ENCODE measurements at places on chromosomes 4 and X.

DNA sequence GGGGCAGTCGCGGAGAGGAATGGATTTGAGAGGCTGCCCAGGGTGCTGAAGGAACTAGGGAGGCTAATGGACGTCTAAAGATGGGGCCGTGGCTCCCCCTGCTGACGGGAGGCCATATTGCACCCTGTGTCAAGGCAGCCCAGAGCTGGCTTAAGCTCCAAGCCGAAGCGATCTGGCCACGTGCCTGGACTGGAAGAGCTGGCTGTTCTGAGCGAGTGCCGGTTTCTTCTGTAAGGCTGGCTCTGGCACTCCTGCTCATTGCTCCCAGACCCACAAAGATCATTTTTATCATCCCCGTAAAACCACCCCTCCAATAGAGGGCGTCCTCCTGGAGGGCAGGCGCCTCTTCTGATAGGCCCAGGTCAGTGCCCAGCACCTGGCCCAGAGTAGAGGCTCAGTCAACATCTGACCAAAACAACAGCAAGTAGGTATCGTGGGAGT is 5.6 kb downstream of the PNCK start:
- peak; percentile 77 for DNase-seq

GRCh38 chr4:110798687-110799086 is 175.8 kb upstream of the PITX2 start:
- no peak for DNase-seq

DNA sequence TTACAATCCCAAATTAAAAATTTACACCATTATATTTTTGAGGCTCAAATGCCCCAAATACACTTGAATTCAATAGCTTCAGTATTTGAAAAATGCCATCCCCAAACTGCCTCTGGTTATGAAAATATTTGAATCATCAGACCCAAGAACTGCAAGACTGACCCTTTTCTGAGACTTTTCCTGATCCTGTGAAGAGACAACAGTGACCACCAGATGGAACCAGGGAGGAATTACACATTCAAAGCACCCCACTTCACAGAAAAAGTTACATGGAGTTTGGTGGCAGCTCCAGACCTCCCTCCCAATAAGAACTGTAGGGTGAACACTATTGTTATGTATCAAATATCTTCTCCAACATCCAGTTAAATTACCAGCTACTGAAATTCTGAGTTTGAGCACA is 44.0 kb upstream of the SCD5 start:
- no peak for DNase-seq

DNA sequence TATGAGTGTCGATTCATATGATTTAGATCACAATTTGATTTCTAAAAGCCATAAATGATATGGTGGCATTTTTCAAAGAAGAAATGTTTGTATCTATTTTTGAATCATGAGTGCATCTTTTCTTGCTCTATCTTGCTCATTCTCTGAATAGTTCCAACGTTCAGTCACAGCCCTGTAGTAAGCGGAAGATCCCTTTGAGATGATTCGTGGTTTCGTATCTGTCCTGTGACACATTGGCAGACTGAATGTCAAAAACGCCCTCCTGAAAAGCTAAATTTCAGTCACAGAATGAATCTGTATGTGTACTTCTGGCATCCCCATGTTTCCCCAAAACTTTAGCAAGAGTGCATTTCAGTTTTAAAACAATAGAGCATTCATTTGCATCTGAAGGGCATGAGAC is 1066.9 kb upstream of the TENM3 start:
- DNase-seq, result no peak

DNA sequence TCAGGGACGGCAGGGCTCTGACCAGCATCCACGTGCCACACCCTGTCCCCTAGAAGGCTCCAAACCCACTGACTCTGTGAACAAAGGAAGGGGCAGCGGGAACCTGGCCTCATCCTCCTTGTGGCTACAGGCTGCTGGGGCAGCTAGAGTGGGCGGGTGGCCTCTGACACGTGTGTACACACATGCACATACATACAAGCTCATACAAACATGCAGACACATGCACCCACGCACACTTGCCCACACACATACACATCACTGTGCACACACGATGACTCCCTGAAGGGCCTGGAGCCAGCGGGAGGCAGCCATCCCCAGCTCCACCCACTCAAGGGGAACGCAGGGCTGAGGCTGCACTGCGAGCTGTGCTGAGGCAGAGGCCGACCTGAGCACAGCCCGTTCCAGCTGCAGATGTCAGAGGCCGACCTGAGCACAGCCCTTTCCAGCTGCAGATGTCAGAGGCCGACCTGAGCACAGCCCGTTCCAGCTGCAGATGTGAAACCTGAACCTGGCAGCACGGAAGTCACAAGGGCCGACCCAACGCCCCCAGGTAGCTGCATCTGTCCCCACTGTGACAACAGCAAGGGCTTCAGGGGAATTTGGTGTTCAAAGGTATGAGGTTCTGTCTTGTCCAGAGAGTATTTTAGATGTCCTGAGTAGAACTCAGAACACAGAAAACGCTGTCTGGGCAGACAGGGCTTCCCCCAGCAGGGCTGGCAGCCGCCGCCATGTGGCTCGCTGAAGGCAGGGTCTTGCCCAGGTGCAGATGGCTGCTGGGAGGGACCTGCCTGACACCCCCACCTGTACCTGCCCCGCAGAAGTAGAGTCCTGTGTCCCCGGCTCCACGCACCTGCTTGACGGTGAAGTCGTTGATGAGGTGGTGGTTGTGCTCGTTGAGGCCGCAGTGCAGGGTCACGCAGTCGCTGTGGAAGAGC is 33.5 kb downstream of the CTBP1 start:
- no peak for DNase-seq

- no peak for DNase-seq
These were observed 60.1 kb upstream of the PLAC1 start for GRCh38 chrX:134718105-134718965.

- DNase-seq, result no peak
These were observed 21.9 kb downstream of the SH3BP2 start for GRCh38 chr4:2814627-2815270.

DNA sequence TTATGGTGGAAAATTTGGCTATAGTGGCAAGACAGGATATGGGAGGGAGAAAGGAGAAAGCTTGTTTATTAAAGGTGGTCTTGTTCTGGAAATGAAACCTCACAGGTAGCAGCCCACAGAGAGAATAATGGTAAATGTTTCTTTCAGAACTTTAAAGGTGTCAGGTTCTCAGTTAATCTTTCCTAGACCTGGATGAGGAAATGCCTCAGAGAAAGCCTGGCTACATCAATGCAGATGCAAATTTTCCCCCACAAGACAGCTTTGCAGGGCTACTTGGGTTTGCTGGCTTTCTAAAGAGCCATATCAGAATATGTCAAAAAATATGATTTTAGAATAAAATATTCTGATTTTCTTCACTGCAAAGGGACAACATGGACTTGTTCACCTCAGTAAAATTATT is 715.0 kb downstream of the FAM133A start:
- no peak for DNase-seq

DNA sequence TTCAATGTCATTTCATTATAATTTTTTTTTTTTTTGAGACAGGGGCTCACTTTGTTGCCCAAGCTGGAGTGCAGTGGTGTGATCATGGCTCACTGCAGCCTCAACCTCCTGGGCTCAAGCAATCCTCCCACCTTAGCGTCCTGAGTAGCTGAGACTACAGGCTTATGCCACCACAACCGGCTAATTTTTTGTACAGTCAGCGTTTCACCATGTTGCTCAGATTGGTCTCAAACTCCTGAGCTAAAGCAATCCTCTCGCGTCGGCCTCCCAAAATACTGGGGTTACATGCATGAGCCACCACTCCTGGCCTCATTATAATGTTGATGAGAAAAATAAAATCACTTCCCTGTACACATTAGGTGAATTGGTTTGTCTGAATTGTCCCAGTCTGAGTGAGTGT is 16.9 kb downstream of the TAF7L start:
- no peak for DNase-seq

GRCh38 chr4:97577004-97577403 is 566.3 kb downstream of the STPG2 start:
- DNase-seq, result no peak

- no peak for DNase-seq
These were observed 13.5 kb downstream of the TEX13B start for GRCh38 chrX:107968623-107969022.

DNA sequence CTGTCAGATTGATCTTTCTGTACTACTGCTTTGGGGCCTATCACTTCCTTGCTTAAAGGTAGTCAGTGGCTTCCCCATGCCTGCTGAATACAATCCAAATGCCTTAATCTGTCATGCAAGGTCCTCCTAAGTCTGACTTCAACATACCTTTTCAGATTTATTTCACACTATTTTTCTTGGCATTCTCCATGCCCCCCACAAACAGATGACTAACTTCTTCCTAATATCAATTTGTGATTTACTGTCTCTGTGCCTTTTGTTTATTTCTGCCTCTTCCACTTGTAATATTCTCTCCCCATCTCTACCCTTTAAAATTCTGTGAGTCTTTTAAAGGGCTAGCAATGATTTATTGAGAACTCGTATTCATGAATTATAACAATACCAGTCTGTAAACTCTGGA is 41.8 kb downstream of the OCRL start:
- DNase-seq, result no peak

DNA sequence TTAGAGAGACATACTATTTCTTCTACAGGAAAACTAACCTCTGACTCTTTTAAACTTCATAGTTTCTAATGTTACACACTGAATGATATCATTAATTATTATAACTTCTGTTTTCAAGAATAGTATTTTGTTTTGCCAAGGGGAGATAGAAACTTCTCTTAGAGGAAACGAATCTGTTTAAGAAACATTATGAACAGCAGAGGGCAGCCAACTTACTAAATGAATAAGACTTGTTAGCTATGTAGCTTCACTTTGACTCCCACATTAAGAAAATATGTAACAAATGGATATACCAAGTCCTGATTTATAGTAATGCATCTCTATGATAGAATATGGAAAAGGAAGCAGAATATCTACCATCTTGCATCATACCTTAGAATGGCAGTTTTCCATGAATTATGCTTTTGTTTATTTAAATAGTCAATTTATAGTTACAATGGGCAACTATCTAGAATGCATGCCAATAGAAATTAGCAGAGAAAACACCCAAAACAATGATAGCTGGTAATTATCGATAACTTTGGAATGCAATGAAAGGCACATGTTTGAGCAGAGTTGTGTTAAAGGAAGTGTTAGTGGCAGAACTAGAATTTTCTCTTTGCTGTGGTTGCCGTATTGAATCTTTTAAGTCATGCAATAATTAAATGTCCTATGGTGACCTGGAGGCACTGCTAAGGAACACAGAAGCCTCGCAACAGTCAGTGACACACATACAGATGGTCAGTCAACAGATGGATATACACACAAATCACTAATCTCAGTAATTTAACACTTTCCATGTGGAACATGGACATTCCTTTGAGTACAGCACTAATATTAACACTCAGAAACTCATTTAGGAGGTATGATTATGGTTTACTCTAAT is 105.7 kb upstream of the PDLIM3 start:
- peak; percentile 77 for DNase-seq

GRCh38 chrX:8743126-8743732 is 11.3 kb upstream of the ANOS1 start:
- DNase-seq, result no peak

- DNase-seq, result no peak
These were observed 38.8 kb upstream of the TRPC5OS start for GRCh38 chrX:111837197-111837596.

DNA sequence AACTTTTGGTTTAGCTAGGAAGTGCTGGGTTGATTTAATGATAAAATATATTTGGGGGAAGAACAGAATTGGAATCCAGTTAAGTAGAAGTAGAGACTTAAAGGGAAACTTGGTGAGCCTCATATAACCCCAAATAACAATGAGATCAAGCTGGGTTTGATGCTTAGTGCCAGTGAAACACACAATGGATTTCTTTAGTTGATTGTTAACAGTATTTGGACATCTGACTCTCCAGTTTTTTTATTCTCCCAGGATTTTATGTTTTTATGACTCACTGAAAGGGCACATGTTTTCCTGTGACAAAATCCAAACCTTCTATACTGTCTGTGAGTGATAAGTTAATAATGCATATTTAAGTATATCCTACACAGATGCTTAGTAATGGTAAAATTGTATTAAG is 2.7 kb upstream of the NEUROG2 start:
- DNase-seq, result no peak

DNA sequence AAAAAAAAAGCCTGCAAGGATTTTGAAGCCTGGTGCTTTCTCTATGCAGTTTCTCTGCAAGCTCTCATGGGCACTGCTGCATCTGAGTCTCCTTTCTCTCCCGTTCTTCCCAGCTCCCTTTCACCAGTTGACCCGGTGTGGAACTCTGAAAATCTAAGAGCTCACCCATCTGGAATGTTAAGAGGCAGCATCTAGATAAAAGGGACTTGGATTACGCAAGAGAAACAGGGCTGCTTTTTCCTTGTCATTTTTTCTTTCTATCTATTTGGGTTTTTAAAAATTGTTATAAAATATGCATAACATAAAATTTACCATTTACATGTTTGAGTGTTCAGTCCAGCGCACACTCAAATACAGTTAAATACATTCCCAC is 95.2 kb upstream of the RPS6KA3 start:
- no peak for DNase-seq

- no peak for DNase-seq
These were observed 368.9 kb upstream of the CTSO start for GRCh38 chr4:156322592-156322991.

DNA sequence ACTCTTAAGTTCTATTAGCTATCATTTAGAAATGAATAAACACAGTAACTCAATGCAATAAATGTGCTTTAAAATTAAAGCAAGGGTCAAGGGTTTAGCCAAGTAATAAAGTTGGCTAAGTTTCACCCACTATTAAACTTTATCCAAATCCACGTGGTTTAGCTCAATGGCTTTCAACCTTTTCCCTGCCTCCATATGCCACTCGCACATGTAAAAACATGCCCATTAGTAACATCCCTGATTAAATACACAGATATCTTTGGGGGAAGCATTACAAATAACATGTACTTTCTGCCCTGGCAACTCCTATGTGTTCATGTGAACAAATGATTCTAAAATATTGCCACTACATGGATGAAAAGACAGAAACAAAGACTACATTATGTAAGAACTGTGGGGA is 130.8 kb downstream of the ZAR1 start:
- DNase-seq, result no peak

GRCh38 chr4:26884486-26884988 is 23.9 kb downstream of the STIM2 start:
- no peak for DNase-seq

- DNase-seq, result no peak
These were observed at the start of gene ARHGAP36 for GRCh38 chrX:131058136-131058868. TSS of gene ARHGAP36 (plus strand) at chrX:131058346. CDS start at chrX:131081666, 23,320 bp downstream.

GRCh38 chr4:79048878-79049277 is 109.6 kb upstream of the PAQR3 start:
- no peak for DNase-seq

- no peak for DNase-seq
These were observed 291.8 kb upstream of the HAND2 start for GRCh38 chr4:173821876-173822275.

Data from hippocampal formation (tissue), 2 donors.